Caki2 (cell line): ENCODE measurements at places on chromosomes 12 and 14.
A peak's percentile ranks its signal among the peaks of the same experiment; 100 is the strongest.

DNA sequence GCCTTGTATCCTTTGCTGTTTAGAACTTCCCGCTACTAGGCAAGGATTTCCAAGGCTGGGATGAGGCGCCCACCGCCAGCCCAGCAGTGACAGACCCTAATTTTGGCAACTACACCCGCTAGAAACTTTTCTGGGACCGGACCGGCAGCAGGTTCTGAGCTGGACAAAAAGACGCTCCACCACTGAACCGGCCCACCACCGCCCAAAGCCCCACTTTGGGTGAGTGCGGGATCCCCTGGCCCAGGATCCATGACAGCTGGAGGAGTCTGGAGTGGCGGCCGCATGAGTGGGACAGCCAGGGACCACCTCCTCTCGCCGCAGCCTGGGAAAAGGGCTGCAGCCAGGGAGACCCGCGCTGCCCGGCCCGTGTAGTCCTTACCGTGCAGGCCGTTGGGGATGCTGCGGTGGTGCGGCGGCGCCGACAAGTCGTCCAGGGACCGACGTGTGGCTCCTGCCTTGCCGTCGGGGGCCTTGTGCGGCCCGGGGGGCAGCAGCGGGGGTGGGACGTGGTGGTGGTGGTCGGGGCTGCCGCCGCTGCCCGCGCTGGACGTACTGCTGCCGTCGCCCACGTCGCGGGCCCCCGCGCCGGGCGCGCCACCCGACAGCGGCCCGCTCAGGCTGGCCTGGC is 1.1 kb downstream of the CCDC85C start:
- DNase-seq, result no peak

GRCh38 chr14:50741567-50741966 is 73.5 kb upstream of the SAV1 start:
- DNase-seq, result peak; percentile 37

DNA sequence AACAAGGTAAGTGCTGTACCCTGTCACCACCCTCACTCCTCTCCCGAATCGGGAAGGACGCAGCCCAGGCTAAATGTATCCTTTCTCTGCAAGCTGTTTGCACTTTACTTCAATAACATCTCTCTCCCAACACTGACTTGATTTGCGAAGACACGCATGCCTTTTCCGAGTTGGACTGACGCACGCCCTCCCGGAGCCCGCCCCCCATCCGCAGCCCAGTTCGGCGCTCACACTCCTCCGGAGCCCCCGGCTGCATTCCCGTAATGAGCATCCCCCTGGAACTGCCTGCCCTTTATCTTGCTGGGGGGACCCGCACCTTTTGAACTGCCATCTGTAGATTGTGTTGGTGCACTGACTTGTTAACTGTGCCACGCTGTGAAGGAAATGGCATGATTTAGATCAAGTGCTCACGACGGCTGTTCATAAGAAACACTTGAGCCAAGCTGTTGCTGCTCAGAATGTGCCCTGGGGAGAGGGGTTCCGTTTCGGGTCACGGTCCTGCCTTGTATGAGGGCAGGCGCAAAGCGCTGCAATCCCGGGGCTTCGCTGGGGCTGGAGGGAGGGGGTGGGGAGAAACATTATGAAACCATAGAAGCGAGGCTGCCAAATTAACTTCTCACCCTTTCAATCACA is 176.6 kb upstream of the CDKN3 start:
- DNase-seq, result no peak

DNA sequence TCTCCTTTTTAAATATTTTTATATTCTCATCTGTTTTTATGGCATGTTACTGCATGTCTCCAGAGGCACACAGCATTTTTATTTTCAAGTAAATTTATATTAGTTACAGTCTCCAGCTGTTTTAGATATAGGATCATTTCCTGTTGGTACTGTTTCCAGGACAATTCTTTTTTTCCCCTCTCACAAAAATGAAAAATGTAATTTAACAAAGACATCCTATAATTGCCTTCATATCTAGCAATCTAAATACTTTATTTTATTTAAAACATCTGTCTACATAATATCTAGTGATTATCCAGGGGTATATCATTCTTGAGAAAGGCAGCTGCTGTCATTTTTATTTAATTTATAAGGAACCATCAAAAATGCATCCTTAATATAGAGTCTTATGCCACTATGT is 272.4 kb upstream of the NPAS3 start:
- DNase-seq, result no peak

GRCh38 chr12:122147514-122148290 is 26.3 kb downstream of the IL31 start:
- no peak for DNase-seq

DNA sequence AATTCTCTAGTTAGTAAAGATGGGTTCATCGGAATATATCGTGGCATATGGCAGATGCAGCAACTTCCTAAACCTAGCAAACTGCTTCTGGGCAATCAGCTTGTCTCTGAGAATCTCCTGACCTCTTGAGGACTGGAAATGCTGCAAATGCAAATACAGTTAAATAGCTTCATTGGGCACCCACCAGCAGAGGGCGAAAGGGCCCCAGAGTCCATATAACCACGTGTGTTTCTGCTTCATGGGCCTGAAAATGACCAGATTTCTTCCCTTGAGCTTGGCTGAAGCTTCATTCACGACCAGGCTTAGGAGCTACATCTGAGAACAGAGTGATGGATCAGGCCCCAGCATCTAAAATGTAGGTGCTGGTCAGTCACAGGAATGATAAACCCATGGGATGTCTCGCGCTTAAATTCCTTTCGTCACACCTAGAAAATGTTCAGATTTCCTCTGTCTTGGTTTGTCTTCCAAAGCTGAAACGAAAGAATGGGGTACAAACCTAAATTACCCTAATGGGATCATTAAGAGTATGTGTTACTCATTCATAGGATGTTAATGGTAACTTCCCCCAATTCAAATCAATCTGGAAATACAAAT is 1482.5 kb upstream of the TMEM132C start:
- peak; percentile 49 for DNase-seq

DNA sequence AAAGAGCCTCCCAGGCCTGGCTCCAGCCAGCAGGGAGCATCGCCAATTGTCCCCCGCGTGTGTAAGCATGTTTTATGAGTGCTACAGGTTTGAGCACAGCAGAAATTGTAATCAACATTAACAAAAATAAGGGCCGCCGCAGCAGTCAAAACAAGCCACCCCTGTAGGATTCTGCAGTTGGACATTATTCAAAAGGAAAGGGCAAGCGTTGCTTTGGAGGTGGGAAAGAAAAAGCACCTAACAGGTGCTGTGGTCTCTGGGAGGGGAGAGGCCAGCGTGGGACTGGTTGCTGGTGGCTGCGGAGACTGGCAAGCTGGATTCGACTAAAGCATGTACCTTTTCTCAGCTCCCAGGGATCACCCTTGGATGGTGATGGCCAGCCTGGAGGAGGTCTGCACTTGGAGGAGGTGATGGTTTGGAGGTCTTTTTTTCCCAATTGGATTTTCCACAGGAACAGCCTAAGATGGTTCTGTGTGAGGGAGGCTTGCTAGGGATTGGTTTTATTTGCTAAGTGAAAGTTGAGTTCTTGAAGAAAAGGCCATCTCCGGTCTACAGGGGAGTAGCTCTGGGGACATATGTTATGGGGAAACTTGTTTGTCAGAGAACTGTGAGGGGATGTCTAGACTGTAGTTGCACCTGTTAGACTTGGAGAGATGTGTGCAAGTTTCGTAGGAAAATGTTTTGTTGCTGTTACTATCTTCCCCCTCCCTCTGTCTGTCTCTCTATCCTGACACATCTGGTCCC is 2.0 kb downstream of the DYRK2 start:
- peak; percentile 46 for DNase-seq

DNA sequence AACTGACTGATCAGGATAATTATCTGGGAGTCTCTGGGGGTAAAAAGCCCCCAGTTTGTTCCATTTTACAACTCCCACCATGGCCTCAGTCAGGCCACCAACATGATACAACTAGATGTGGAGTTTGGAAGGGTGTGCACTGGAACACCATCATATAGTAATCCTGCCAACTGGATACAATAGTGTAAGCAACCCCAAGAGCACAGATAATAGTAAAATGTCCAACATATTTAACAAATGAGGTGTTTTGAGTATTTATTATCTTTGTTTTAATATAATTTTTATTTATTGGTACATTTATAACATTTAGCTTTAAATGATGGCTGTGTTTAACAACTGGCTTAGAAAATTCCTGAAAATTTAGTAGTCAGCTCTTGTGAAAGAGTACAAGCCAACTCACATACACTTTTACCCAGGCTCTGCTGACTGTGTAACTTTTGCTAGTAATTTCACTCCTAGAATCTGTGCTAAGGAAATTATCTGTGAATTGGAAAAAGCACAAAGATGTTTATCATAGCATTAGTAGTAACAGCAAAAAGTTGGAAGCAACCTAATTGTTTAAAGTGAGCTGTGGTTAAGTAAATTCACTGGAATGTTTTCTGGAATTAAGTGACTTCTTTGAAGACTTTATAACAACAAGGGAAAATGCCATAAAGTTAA is 196.8 kb downstream of the RAD51B start:
- no peak for DNase-seq

GRCh38 chr12:105301696-105302095 is 28.8 kb upstream of the C12orf75 start:
- DNase-seq, result no peak

DNA sequence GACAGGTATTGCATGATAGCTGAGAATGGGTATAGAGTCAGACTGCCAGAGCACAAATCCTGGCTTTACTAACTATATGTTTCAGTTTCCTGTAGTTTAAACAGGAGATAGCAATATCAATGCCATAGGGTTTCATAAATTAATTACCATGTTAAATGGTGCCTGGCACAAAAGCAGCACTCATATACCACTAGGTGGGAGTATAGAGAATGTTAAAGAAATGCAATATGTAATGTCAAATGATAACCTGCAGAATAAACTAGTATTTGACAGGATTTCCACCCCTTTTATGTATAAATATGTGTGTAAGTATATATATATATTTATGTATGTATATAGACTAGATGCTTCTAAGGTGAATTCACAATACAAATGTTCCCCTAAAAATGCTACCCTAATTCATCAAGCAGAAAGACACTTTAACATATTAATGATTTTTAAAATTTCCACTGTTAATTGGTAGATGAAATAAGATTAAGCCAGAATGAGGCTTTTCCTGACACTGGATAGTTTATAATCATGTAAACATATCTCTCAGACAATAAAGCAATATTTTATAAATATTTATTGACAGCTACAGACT is 8.6 kb downstream of the WDR89 start:
- DNase-seq, result no peak

- DNase-seq, result no peak
Observed at GRCh38 chr14:59302313-59302712, 113.8 kb downstream of the DAAM1 start.

DNA sequence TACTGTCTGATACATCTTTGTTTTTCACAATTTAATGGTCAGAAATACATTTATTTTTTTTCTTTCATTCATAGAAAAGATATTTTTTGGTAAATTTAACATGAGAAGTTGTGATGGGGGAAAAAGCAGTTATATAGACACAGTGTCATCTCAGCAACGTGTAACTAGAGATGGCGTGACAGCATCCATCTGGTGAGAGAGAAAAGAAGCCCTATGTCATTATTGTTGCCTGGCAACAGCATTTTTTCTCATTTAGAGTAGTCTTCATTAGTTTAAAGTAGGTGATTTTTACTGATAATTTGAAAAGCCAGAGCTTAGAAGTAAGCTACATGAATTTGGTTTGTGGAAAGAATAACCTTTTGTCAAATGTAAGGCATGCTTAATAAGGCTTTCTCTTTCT is 128.6 kb downstream of the ACSS3 start:
- DNase-seq, result no peak

- DNase-seq, result no peak
Observed at GRCh38 chr14:51095854-51096823, 1.2 kb upstream of the TRIM9 start.
